CD8-positive, alpha-beta memory T cell (primary cell): ENCODE measurements at places on chromosomes 16 and 17. TPM values are rescaled to one million over a fixed set of nuclear protein-coding genes. Genes with fewer than 3 reads are reported as not detected.

RNF222 gene
- not detected for total RNA-seq

HOXB7 gene
- 0.89 TPM for total RNA-seq

TP53TG3 gene
- not detected for total RNA-seq

MARCHF10 gene
- not detected for total RNA-seq

FSCN2 gene
- 0.46 TPM for total RNA-seq

CDH8 gene
- not detected for total RNA-seq

C16orf54 gene
- 33.3 TPM for total RNA-seq

SLC7A6OS gene
- 25.5 TPM for total RNA-seq

HOXB8 gene
- total RNA-seq: not detected

IRF8 gene
- 19.2 TPM for total RNA-seq

SPATA22 gene
- total RNA-seq: not detected

PAQR4 gene
- 39.0 TPM for total RNA-seq

SPNS2 gene
- 0.50 TPM for total RNA-seq

HELZ gene
- total RNA-seq: 56.4 TPM

CCL2 gene
- total RNA-seq: 5.5 TPM

CACNG4 gene
- not detected for total RNA-seq

PMFBP1 gene
- total RNA-seq: 0.09 TPM

PLA2G10 gene
- total RNA-seq: not detected

TBX2 gene
- 0.13 TPM for total RNA-seq

UBE2Z gene
- total RNA-seq: 100 TPM

KRT36 gene
- total RNA-seq: not detected

KIF19 gene
- total RNA-seq: 0.24 TPM

KLHDC4 gene
- 77.3 TPM for total RNA-seq

SMPD3 gene
- 0.22 TPM for total RNA-seq

EPOP gene
- 50.0 TPM for total RNA-seq

TERB1 gene
- 0.20 TPM for total RNA-seq

NOMO2 gene
- total RNA-seq: 90.1 TPM

SLC38A8 gene
- total RNA-seq: not detected

PRR11 gene
- total RNA-seq: 36.3 TPM

CEMP1 gene
- total RNA-seq: not detected

ABCC11 gene
- total RNA-seq: 0.22 TPM

CA5A gene
- not detected for total RNA-seq

GNAO1 gene
- 2.5 TPM for total RNA-seq

RNF227 gene
- 4.8 TPM for total RNA-seq

UTS2R gene
- total RNA-seq: not detected

NUPR1 gene
- not detected for total RNA-seq

TNP2 gene
- not detected for total RNA-seq

PLSCR3 gene
- 79.1 TPM for total RNA-seq

WFDC1 gene
- total RNA-seq: not detected

GAS2L2 gene
- total RNA-seq: 0.07 TPM

RDM1 gene
- 2.5 TPM for total RNA-seq

GPT2 gene
- total RNA-seq: 16.5 TPM

LGALS9 gene
- 9.9 TPM for total RNA-seq

SRCIN1 gene
- 0.50 TPM for total RNA-seq

ZP2 gene
- total RNA-seq: not detected

PPP1R1B gene
- not detected for total RNA-seq

C1QTNF1 gene
- 0.22 TPM for total RNA-seq

MKS1 gene
- total RNA-seq: 33.9 TPM
